ENCODE measurements at places on chromosomes 2 and 18.

DNA sequence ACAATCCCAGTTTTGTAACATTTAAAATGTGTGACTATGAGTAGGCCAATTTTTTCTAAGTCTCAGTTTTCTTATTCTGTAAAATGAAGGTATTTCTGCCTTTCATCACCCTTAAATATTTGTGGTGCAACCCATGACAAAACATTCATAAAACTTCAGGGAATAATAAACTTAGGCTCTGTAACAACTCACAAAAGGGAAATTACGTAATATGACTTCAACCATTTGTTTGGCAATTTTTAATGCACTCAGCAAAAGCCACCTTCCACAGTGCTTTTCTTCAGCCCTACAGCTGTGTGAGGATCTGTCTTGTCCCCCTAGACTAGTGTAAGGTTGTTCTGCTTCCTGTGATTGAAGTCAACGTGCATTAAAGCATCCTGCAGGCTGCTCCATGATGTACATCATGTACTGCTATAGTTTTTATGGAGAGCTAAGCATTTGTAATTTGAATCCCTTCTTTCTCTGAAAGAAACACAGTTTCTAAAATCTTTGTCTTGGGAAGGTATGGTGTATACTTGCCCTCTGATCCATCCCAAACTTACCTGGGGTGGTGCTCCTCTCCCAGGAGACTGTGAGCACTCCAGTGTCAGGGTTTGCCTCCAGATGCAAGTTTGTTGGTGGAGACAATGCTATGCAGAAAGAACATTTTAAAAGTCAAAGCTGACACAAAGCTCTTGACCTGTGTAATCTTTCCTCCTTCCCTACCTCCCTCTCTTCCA, 39.1 kb downstream of the FN1 start:
- peak; percentile 65 for DNase-seq

DNA sequence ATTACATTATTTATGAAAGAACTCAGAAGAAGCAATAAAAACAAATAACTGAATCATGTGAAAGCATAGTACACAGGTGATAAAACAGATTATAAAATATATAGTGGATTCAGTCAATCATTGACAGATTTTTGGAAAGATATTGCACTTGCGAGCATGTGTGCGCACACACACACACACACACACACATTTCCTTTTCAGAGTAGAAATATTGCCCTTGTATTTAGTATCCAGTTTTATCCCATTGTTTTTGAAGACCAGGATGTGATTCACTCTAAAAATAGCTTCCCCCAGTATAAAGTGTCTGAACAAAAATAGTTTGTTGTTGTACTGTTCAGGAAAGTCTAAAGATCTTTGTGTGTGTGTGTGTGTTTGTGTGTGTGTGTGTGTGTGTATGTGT, 145.5 kb downstream of the CALCRL start:
- DNase-seq, result no peak

- DNase-seq, result no peak
Measured at GRCh38 chr2:178250429-178250828, 56.1 kb downstream of the OSBPL6 start.

- no peak for DNase-seq
Measured at GRCh38 chr2:137208431-137208891, 443.1 kb downstream of the THSD7B start.

- DNase-seq, result no peak
Measured at GRCh38 chr2:73821227-73821626, 7.5 kb upstream of the STAMBP start.

- no peak for DNase-seq
Measured at GRCh38 chr2:119753041-119753929, 6.4 kb upstream of the PTPN4 start.

DNA sequence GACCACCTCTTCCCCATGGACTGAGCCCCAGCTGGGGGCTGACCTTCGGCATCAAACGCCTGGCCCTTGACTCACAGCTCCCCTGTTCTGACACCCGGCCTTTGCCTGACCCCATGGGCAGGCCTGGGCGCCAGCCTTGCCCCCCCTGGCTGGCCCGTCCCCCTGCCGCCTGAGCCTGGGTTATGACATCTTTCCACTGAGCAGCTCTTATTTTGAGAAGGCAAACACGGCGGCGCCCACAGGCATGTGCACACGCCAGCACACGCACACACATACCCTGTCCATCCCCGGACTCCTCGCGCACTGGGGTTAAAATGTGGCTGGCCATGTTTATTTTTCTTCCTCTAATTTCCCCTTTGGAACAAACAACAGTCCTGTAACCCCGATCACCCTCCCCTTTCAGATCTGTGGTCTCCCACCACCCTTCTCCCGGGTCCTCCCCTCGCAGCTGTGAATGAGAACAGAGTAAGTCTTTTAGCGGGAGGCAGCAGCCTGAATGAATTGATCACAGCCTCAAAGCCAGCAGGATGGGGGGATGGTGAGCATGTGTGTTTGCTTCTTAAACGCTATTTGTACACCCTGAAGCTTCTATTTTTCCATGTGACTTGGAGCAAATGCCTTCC, 11.8 kb upstream of the ATOH8 start:
- peak; percentile 91 for DNase-seq

- DNase-seq, result no peak
Measured at GRCh38 chr2:151306621-151307020, 17.2 kb upstream of the NMI start.

Data from AG09319 (cell line).